Activated T-helper 1 cell treated with anti-CD3 and anti-CD28 coated beads, Interleukin-2, amount 50 U/mL, for 16 hours (primary cell): ENCODE measurements at places on chromosomes 2 and 18.

DNA sequence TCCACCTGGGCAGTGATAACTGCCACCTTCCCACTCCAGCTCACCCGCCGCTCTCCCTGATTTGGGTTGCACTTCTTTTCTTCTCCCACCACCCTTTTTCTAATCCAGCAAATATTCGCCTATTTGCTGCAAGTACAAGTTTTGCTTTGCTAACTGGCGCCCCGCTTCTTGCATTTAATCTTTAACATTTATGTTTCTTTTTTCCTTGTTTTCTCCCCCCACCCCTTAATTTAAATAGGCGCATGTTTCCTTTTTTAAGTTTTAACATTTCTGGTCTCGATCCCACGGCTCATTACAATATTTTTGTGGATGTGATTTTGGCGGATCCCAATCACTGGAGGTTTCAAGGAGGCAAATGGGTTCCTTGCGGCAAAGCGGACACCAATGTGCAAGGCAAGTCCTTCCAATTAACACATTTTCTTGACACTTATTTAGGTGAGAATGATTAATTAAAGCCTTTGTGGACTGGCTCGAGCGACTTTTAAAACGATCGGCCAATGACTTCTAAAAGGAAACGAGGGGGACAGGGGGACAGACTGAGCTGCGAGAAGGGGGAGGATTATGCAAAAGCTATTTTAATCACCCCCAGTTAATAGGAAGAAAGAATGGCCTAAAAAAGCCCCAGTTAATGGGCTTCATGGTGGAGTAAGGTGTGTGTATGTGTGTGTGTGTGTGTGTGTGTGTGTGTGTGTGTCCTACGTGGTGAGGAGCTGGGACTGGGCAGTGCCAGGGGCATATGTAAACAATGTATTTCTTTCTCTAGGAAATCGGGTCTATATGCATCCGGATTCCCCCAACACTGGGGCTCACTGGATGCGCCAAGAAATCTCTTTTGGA lies 1.6 kb downstream of the TBR1 start:
- no peak for DNase-seq

DNA sequence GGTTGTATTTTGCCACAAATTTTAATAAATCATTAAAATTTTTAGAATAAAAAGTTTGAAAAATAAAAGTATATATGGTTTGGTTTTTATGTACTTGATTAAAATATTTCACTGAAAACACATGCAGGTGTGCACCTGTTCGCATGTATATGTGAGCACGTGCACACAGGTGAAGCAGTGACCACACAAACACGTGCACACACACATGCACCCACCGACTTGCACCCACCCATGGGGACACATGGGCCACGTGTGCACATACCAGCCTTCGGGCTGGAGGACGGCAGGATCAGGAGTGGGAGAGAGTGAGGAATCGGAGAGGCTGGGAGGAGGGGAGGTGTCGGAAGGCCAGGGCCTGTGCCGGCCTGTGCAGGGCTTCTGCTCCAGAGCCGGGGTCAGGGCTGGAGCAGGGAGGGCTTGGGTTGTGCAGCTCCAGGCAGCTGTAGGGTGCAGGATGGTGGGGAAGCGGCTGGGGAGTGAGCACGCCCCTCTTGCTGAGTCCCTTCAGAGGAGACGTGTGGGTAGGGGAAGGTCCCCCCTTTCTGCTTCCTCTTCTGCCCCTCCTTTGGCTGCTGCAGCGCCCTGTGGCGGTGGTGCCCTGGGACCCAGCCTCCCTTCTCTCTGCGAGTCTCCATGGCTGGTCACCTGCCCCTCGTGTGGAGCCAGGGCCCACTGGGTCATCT lies 106.9 kb upstream of the HDAC4 start:
- DNase-seq, result no peak

DNA sequence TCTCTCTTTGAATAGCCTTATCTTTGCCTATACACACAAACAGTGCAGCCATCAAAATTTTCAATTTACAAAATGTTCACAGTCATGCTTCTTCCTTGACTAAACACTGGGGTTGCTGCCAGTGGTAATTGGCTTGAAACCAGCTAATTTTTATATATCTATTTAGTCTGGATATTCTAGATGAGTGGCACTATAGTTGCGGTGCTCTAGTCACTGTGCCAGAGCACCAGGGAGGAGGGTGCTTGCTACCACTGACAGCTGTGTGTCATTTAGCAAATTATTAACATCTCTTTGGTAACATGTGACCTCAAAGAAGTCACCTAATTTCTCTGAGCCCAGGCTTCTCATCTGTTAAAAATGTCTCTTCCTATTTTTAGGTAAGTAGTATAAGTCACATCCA lies 130.4 kb downstream of the MEIS1 start:
- no peak for DNase-seq

- no peak for DNase-seq
These were observed 1063.8 kb downstream of the SOCS6 start for GRCh38 chr18:71352618-71353017.

GRCh38 chr2:205695460-205695991 lies 13.2 kb downstream of the NRP2 start:
- no peak for DNase-seq

DNA sequence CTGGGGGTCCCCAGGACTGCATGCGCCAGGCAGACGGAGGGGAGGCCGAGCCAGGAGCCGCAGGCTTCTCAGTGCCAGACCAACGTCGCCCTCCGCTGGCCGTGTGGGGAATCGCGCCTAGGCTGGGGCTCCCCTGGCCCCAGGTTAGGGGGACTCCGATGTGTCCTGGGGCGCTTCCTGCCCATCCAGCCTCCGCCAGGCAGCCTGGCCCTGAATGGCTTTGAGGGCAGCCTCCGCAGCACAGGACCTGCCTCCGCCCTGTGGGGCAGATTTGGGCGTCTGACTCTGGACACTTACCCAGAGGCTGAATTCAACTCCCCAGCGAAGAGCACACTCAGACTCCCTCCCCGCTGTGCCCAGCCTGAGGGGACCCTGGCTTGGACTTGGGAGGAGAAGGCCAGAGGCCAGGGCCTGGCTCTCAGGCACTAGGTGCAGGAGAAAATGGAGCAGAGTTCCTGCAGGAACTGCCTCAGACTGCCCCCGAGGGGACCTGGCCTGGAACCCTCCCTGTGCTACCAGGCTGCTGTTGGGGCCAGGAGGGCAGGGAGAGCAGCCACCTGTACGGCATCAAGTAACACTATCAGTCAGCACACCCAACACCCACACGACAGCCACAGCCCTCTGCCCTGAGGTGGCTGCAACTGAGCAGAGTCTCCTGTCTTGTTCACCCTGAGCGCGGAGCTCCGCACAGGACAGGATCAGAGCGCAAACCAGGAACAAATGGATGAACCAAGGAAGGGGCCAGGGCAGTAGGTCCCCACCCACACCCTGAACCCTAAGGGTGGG lies 597 bp upstream of the TEKT4 start:
- DNase-seq, result no peak

DNA sequence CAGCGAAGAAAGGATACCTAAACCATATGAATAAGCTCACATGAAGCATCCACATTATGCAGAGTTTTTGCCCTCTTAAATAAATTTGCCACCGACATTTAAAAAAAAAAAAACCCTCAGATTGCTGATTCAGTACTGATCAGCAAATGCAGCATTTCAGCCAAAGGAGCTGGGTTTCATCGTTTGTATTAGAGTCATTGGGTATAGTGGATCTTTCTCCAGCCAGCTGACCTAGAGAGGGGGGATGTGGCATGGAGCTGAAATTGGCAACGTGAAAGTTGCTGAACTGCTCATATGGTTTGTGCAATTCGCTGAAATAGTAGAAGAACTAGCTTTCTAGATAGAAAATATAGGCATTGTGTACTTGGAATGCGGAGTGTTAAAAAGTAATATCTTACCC lies 73.5 kb upstream of the ZNF397 start:
- DNase-seq, result no peak

GRCh38 chr2:39379643-39380524 lies 57.2 kb downstream of the MAP4K3 start:
- DNase-seq, result no peak

DNA sequence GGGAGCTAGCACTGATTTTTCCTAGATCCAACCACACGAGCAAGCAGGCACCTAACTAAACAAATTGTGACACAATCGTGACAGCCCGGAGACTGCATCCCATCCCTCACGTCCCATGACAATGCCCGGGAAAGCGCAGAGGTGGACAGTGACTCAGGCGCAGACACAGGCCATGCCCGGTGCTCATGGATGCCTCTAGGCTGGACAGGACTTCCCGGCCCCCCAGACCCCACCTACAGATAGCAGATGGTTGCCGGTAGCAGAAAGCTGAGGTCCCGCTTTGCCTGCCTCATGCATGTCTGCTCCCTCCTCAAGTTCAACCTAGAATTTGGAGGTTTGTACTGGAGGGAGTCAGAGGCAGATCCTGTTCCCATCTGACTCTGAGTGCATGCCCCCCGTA lies 81.0 kb downstream of the TPO start:
- no peak for DNase-seq
